ENCODE measurements at places on chromosomes 11 and 22.

GRCh38 chr22:27490080-27490479 lies 311.5 kb downstream of the MN1 start:
- DNase-seq: no peak

DNA sequence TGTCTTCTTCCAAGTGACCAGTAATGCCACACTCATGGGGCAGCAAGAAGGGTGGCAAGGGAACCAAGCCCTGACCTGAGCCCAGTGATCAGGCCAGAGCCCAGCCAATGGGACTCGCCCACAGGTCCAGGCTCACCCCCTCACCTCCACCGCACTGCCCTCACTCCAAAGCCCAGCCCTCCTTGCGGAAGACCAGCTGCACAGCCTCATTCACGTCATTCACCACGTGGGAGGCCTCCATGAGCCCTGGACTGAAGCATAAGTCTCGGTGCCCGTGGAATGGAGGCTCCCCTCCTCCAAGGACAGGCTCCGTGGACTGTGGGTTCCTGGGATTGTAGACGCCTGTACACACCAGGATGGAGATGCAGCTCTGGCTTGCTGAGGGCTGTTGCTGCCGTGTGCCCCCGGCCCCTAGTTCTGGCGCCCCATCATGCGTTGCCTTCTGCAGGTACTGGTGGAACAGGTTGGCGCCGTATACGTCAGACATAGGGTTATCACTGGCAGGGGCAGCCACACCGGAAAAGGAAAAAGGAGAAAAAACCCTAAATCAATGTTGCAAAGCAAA lies 16.8 kb upstream of the TMEM121B start:
- no peak for DNase-seq

- no peak for DNase-seq
These were observed 97.4 kb downstream of the RNF169 start for GRCh38 chr11:74845978-74846517.

GRCh38 chr11:45053736-45054446 lies 92.5 kb upstream of the PRDM11 start:
- DNase-seq: no peak

DNA sequence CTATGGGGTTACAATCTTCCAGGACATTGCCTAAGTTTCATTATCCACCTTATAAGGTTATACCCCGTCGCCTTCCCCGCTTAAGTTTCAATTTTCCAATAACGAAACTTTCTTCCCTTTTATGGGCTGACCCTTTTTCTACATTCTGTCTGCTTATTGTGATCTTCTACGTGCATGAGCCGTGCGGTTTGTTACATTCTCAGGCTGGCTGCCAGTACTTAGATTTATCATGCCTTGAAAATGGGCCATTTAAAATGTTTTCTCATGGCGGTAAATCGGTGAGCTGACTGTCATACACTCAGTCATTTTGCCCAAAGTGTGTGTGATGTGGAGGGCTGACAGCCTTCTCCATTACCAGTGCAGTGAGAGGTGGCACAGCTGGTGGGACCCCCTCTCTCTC lies 23.3 kb downstream of the DGCR6L start:
- no peak for DNase-seq

All from CD4-positive, alpha-beta T cell treated with Interleukin-15 for 4 hours (primary cell).